ENCODE measurements at places on chromosomes 5 and 9.
A peak's percentile ranks its signal among the peaks of the same experiment; 100 is the strongest.

DNA sequence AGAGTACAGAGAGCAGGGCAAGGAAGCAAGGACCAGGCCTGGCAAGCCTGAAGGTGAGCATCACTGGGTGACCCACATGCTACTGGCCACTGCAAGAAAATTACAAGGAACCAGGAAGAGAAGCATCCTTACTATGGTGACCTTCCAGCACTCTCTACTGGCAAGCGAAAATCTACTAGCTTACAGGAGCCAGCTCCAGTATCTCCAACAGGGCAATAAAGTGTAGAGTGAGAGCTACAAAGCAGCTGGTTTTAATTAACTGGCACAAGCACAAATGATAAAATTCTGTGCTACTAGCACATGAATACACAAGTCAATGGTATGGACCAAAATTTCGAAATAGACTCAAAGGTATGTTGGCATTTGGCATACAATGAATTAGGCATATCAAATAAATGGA, 113.3 kb upstream of the CAST start:
- H3K27ac ChIP-seq: no peak overlapping the region
- H3K4me1 ChIP-seq: no peaks in the 10 kb centered on the region
- H3K27me3 ChIP-seq: no peaks in the 10 kb centered on the region
- no peak overlapping the region for H3K4me3 ChIP-seq
- no peaks in the 10 kb centered on the region for H3K36me3 ChIP-seq

DNA sequence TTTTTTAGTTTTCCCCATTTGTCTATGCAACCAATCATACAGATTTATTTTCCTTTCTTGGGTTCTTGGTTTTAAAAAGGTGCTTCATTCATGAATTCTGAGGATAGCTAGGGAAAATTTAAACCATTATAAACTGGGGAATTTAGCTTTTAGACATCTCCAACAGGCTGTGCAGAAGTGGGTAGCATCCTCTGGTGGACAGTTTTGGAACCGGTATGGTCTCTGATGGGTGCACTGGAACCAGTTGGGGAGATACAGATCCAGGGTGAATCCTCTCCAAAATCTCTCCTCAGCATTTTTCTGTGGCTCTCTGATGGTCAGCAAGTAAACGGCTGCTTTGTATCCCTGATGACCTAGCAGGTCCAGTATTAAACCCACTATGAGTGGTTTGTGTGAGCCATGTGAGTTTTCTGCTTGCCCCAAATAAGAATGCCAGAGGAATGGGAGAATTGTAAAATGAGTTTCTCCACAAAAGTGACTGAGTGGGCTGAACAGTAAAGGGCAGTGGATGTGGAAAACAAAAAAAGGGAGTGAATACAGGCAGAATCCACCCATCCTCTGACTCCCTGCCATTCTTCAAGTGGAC, 9.1 kb upstream of the DNAJC25 start:
- no peaks in the 10 kb centered on the region for H3K36me3 ChIP-seq
- H3K27ac ChIP-seq: no peak overlapping the region
- DNase-seq: no peak
- H3K27me3 ChIP-seq: no peaks in the 10 kb centered on the region

DNA sequence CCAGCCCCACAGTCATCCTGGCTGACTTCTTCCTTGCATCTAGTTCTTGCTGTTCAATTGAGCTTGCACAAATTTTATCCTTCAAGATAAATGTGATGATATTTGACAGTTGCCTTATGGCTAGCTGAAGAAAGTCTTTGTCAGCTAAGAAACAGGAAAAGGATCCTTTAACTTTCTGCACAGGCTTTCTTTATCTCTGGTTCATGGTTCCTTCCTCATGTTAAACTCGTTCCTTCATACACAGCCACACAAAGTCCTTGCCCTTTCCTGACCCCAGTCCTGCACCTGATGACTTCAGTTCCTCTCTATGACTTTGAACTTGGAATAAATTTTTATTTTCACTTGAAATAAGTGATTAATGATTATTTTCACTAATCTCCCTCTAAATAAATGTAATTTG, 132.5 kb upstream of the PRSS3 start:
- H3K27ac ChIP-seq: no peak overlapping the region
- no peak overlapping the region for H3K4me3 ChIP-seq
- DNase-seq: no peak
- H3K27me3 ChIP-seq: no peaks in the 10 kb centered on the region

DNA sequence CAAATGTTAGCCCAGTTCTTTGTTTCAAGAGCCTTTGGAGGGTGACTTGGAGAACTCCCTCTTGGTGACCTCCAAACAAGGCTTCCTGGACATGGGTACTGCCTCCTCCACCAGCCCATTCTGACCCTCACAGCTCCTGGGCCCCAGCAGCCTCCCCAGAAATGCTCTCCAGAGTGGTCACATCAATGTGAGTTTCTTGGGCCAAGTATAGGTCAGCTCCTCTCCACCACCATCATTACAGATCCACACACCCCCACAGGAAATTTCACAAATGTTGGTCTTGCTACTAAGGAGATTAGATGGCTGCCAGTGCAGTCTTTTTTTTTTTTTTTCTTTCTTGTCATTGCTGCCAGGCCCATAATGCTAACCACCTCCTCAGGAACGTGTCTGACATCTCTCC, 410.7 kb downstream of the DTWD2 start:
- H3K27me3 ChIP-seq: no peaks in the 10 kb centered on the region
- H3K36me3 ChIP-seq: no peaks in the 10 kb centered on the region
- H3K4me3 ChIP-seq: no peak overlapping the region
- no peak for DNase-seq

GRCh38 chr9:130118841-130119518, 53.2 kb upstream of the NCS1 start:
- H3K4me1 ChIP-seq: peaks cover 20% of the 10 kb centered on the region
- no peak overlapping the region for H3K4me3 ChIP-seq
- H3K36me3 ChIP-seq: peaks cover 21% of the 10 kb centered on the region
- no peak for DNase-seq

DNA sequence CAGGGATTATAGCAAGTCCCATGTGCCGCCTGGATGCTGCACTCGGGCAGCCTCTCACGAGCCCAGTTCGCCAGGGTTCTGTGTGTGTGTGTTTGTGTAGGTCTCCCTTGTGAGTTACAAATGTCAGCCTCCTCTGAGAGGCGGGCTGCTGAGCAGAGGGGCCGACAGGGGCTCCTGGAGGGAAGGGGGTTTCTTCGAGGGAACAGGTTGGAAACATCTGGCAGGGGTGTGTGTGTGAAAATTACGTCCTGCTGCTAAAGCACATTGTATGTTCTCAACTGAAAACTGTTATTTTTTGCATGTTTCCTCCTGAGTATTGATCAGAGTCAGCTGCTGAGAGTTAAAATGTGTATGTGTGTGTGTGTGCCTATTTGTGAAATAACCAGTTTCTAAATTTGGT, 9.7 kb downstream of the GALNT10 start:
- H3K4me3 ChIP-seq: no peak overlapping the region
- no peaks in the 10 kb centered on the region for H3K36me3 ChIP-seq
- no peaks in the 10 kb centered on the region for H3K27me3 ChIP-seq
- no peak for DNase-seq

GRCh38 chr5:176887252-176887849, 11.8 kb downstream of the HK3 start:
- no peak overlapping the region for H3K27ac ChIP-seq
- DNase-seq: no peak
- no peaks in the 10 kb centered on the region for H3K27me3 ChIP-seq
- H3K36me3 ChIP-seq: no peaks in the 10 kb centered on the region

GRCh38 chr5:45411971-45412612, 284.1 kb downstream of the HCN1 start:
- H3K4me3 ChIP-seq: no peak overlapping the region
- no peak overlapping the region for H3K27ac ChIP-seq
- H3K27me3 ChIP-seq: no peaks in the 10 kb centered on the region
- no peaks in the 10 kb centered on the region for H3K4me1 ChIP-seq

DNA sequence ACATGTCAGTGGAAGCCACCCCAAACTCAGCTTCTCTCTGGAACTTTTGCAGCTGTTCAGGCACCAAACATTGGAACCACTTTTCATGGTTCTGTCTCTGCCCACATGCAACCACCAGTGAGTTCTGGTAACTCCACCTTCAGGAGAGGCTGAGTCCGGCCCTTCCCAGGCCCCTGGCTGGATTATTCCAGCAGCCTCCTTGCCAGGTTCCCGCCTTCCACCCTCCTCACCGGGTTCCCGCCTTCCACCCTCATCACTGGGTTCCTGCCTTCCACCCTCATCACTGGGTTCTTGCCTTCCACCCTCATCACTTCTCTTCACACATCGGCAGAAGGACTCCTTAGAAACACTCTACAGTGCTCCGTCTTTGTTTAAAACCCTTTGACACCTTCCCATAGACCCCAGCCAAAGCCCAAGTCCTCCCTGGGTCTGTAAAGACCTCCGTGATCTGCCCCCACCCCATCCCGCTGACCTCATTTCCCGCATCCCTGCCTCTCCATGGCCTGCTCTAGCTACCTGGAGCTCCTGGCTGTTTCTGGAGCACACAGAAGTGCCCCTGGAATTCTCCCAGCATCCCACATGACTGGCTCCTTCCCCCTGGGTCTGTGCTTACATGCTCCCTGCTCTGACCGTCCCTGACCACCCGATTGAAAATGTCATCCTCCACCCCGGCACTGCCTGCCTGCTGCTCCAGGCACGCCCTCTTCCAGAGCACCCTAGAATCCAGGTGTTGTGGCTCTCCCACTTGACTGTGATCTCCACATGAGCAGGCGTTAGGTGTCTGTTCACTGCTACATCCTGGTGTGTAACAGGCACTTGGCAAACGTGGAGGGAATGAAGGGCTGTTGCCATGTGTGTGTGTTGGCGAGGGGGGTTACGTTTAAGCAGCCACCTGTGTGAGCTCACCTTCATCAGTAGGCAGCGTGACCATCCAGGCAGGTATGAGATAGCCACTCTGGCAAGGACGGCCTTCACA, 17.7 kb downstream of the ROPN1L start:
- no peak overlapping the region for H3K4me3 ChIP-seq
- peaks cover 11% of the 10 kb centered on the region for H3K4me1 ChIP-seq
- H3K27me3 ChIP-seq: no peaks in the 10 kb centered on the region
- no peaks in the 10 kb centered on the region for H3K36me3 ChIP-seq

- peaks cover 46% of the 10 kb centered on the region for H3K4me1 ChIP-seq
- no peaks in the 10 kb centered on the region for H3K27me3 ChIP-seq
- DNase-seq: no peak
- H3K27ac ChIP-seq: no peak overlapping the region
- no peak overlapping the region for H3K4me3 ChIP-seq
Measured at GRCh38 chr5:177309351-177310191, 2.1 kb downstream of the MXD3 start.

GRCh38 chr9:110340306-110340705, 2.6 kb upstream of the TXNDC8 start:
- DNase-seq: no peak
- no peaks in the 10 kb centered on the region for H3K36me3 ChIP-seq
- H3K4me3 ChIP-seq: no peak overlapping the region
- H3K4me1 ChIP-seq: no peaks in the 10 kb centered on the region

DNA sequence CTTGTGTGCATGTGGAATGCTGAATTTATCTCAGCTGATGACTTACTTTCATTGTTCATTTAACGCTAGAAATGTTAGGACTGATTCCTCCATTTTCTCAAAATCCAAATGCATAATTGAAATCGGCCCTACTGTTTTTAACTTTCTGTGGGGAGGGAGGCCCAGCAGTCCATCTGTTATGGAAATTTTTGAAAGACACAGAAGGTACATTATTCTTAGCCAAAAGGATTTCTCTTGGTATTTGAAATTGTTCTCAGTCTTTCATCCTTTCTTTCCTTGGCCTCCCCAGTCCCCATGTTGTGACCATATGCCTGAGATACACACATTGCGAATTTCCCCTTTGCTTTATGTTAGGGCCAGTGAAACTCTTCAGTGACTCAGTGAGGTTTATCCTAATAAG, 549.9 kb downstream of the IRX1 start:
- no peaks in the 10 kb centered on the region for H3K27me3 ChIP-seq
- H3K27ac ChIP-seq: no peak overlapping the region
- no peaks in the 10 kb centered on the region for H3K4me1 ChIP-seq
- H3K4me3 ChIP-seq: no peak overlapping the region

- H3K27ac ChIP-seq: no peak overlapping the region
- peaks cover 43% of the 10 kb centered on the region for H3K4me1 ChIP-seq
- DNase-seq: no peak
- no peak overlapping the region for H3K4me3 ChIP-seq
Measured at GRCh38 chr5:119289438-119290044, 66.3 kb upstream of the TNFAIP8 start.

GRCh38 chr9:97109194-97109811, 70.4 kb upstream of the CTSV start:
- no peaks in the 10 kb centered on the region for H3K36me3 ChIP-seq
- no peak overlapping the region for H3K27ac ChIP-seq
- no peaks in the 10 kb centered on the region for H3K27me3 ChIP-seq

DNA sequence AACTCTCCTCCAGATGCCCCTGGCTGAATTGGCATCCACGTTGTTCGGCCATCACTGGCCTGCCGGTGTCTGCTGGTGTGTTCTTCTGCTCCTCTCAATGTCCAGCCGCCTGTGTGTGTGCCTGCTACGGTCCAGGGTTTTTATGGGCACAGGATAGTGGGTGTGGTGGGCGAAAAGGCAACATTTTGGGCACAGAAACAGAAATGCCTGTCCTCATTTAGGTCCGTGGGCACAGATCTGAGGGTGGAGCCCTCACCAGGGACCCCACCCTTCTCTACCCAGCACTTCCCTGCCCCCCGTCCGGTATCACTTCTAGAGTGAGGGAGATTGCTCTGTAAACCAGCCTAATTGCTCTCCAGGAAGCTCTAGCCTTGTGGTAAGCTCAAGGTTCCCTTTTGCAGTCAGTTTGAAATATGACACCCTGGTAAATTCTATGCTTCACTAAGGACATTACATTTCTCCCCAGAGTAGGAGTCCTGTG, 410.1 kb downstream of the MAT2B start:
- DNase-seq: no peak
- no peak overlapping the region for H3K4me3 ChIP-seq
- no peaks in the 10 kb centered on the region for H3K27me3 ChIP-seq

GRCh38 chr9:87324613-87325194, 173.0 kb upstream of the DAPK1 start:
- H3K36me3 ChIP-seq: no peaks in the 10 kb centered on the region
- H3K27ac ChIP-seq: no peak overlapping the region
- H3K4me3 ChIP-seq: no peak overlapping the region
- no peaks in the 10 kb centered on the region for H3K27me3 ChIP-seq

GRCh38 chr5:84382363-84383295, 2.1 kb downstream of the EDIL3 start:
- no peaks in the 10 kb centered on the region for H3K27me3 ChIP-seq
- H3K36me3 ChIP-seq: no peaks in the 10 kb centered on the region
- peak overlapping the region; percentile 74 for H3K27ac ChIP-seq
- peaks cover 24% of the 10 kb centered on the region for H3K4me1 ChIP-seq

DNA sequence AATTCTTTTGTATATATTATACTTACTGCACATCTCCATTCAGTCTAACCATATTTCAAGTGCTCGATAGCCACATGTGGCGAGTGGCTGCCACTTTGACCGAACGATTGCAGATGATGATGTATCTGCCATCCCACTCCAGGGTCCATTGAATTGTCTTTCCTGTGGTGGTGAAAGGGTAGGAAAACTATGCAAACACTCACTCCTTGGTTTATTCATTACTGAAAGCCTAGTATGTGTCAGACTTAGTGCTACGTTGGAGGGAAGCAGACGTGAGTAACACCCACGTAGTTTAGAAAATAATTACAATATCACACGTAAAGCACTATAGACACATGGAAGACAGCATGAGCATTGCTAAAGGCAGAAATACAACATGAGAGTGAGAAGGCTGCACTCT, 353.7 kb downstream of the CSNK1G3 start:
- no peaks in the 10 kb centered on the region for H3K36me3 ChIP-seq
- no peak for DNase-seq
- no peaks in the 10 kb centered on the region for H3K27me3 ChIP-seq
